ENCODE measurements at places on chromosomes 5 and 9.
A peak's percentile ranks its signal among the peaks of the same experiment; 100 is the strongest.

DNA sequence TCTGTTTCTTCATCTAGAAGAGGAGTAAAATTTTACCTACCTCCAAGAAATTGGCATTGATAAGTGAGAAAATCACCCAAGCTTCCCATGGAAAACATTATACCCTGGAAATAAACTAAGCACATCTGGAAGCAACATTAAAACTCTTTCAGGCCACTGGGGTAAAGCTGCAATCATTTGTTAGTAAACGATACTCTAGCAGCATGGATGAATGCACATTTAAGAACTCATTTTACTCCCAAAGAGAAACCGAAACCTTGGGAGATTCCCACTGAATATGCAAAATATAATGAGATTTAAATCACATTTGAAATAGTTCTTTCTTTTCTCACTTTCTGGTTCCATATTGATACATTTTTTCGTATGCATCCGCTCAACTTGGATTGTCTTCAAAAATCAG lies 467.5 kb downstream of the EFNA5 start:
- no peak for DNase-seq

DNA sequence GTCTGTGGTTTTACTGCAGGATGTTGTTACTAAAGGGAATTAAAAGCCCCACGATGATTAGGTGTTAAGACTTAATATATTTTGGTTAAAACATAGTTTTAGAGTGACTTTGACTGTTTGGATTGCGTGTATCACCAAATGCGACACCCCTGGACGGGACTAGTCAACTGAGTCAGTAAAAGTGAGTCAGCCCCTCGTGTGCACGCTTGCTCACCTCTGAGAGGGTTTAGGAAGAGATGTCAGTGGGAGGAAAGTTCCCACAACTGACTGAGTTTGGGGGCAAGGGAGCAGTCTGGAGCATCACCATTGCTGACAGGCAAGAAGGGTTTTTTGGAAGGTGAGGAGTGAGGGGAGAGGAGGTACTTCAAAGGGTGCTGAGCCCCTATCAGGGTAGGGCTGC lies 14.4 kb upstream of the DMRT3 start:
- no peak for DNase-seq

DNA sequence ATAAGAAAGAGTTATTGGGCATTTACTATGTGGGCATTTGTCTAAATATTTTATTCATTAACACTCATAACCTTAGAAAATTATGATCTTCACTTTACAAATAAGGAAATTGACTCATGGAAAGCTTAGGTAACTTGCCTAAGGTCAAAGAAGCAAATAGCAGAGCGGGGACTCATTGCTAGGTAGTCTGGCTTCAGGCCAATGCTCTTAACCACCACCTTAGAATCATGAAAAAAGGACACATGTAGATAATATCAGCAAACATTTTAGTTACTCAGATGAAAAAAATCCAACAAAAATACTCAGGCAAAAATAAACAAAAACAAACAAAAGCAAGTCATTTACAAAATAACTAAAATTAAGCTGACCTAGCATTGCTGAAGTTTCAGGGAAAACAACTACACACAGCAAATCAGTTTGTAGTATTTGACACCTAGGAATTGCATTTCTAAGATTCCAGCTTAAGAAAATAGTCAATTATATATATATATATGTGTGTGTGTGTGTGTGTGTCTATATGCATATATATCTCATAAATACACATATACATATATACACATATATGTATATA lies 166.0 kb downstream of the HMHB1 start:
- DNase-seq: no peak

DNA sequence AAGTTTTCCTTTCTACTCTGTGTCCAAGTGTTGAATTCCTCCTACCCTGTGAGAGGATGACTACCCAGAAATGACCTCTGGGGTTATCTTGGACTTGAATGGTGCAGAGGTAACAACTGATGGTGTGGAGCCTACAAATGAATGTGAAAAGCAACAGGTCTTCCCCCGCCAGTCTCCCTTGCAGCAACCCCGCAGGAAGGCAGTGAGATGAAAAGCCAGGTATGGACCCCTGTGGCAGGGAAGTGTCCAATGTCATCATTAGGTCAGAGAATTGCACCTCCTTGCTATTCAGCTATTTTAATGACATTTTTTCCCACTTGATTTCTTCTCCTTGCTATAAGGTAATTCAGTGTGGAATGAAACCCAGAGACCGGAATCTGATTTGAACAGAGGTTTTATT lies 58.5 kb downstream of the MAT2B start:
- DNase-seq: no peak

GRCh38 chr9:83130541-83130940 lies 67.6 kb upstream of the RASEF start:
- DNase-seq: no peak

GRCh38 chr5:54769746-54770145 lies 215.6 kb downstream of the ESM1 start:
- no peak for DNase-seq

- peak; percentile 2 for DNase-seq
Observed at GRCh38 chr9:3576328-3576727, 50.5 kb upstream of the RFX3 start.

DNA sequence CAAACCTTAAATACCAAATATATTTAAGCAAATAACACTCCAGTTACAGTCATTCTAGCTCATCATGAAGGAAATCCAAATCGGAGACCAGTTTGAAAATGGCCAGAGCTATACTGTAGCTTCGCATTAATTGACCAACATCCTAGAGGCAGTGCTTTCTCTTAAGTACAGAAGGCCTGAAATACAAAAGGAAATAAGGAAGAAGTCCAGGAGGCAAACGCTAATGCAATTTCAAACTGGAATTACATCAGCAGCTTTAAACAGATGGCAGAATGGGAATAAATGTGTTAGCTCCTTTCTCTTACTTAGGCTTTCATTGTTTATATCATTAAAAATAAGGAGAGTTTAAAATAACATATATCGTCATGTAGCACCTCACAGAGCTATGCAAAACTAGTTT lies 197.0 kb downstream of the SEC61B start:
- no peak for DNase-seq

GRCh38 chr5:33837301-33837700 lies 54.5 kb downstream of the ADAMTS12 start:
- DNase-seq: no peak

DNA sequence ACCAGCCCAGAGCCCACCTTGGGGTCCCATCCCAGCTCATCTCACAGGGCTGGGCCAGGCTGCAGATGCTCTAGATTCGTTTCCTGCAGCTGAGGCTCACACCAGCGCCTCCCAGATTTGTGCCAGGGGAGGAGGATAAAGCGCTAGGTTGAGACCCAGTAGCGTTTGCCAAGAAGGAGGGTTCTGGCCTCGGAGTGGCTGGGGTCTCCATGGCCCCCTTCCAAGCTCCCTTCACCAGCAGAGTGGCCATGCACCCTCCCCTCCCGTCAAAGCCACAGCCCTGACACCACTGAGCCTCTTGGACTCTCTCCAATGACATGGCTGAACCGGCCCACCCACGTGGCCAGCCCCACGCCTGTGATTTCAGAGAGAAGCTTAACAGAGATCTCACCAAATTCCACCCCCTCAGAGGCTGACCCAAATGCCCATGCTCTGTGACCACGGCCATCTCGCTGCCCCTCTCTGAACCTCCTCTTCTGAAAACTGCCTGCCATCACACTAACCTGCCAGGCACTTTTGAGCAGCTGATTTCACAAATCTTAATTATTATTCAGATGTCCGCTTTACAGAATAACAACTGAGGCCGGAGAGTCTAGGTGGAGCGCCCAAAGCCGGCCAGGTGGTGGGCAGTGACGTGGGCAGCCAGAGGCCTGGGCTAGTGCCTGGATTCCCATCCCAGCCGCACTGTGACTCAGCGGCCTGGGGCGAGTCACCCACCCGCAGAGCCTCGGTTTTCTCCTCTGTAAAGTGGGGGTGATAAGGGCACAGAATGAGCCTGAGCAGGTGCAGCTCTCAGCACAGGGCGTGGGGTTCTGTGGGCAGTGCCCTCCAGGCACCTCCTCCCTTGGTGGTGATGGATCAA lies 155.7 kb downstream of the C9orf50 start:
- DNase-seq: no peak

DNA sequence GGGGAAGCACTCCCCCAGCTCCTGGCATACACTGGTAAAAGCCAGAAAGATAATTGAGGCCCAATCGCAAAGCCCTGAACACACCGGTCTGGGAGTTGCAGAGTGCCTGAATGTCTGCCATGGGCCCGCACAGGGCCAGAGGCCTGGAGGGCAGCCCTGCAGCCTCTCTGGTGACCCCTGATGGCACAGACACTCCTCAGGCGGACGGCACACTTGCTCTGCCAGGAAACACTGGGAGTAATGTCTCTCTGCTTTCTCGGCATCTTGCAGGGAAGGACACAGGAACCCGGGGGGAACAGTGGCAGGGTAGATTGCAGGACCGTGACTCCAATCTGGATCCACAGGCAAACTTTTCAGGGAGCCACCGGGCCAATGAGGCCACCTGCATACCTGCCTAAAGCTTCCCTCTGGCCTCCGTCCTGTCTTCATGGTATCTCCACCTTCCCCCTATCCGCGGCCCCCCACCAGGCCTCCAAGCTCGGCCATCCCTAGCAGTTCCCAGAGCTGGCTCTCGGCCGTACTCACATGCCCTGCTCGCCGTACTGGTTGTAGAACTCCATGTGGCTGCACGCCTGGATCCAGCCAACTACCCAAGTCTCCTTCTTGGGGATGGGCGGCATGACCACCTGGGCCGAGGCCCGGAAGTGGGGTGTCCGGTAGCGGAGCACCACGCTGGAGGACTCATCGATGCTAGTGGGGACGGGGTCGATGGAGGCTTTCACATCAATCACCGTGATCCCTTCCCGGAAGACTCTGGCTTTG lies 797 bp downstream of the FAM78A start:
- DNase-seq: no peak

DNA sequence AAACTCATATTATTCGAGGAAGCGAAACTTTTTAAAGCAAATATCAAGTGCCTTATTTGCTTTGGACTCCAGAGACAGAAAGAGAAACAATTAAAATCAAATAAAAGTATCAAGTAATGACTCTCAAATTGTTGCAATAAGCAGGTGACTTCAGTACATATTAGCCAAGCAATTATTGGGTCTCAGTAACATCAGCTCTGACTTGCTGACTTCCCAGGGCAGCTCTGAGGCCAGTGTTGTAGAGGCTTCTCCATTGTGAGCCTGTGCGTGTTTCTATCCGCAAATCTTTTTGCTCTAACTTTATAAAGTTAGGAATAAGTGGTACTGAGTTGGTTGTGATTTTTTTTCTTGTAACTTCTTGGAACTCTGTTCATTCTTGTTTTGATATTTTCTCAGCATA lies 186.8 kb upstream of the PRLR start:
- no peak for DNase-seq

DNA sequence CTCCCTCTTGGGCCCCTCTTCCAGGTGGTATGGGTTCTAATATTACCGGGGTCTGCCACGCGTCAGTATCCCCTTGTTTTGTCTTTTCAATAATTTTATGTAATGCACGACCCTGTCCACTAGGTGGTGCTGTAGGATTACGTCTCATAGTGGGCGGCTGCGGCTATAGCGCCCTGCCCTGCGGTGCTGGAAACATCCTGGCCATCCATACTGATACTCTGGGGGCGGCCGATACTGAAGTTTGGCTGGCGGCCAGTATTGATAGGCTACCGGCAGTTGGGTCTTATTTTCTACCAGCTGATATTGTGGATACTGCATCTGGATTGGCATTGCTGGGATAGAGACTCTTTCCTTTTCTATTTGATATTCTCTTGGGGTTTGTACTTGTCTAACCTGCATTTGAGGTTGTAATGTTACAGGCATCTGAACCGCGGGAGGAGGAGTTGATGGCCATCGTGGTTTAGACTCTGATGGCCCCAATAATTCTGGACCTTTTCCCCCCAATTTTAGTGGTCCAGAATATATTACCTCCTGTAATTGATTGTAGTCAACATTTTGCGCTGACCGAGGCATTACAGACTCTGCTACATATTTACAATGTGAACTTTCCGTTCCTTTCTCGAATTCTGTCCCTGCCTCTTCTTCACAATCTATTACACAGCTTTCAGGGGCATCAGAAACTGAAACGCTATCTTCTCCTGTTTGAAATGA lies 3.3 kb upstream of the TMEM141 start:
- peak; percentile 83 for DNase-seq

GRCh38 chr5:51273021-51273420 lies 110.2 kb upstream of the ISL1 start:
- DNase-seq: no peak

DNA sequence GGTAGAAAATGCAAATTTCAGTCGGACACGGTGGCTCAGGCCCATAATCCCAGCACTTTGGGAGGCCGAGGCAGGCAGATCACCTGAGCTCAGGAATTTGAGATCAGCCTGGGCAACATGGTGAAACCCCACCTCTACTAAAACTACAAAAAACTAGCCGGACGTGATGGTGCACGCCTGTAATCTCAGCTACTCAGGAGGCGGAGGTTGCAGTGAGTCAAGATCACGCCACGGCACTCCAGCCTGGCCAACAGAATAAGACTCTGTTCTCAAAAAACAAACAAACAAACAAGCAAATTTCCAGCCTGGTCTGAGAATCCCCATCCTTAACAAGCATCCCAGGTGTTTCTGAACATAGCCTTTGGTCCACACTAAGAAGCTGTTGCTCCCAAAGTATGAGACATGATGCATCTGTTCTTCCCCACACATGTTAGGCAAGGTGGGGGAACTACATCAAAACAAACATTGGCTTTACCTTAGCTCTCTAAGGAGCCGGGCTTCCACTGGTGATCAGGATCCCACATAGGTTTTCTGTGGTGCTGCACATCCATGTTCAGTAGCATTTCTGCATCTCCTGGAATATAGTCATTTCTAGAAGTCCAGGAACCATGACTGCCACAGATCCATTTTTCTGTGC lies 92.5 kb upstream of the DMRT1 start:
- DNase-seq: no peak

DNA sequence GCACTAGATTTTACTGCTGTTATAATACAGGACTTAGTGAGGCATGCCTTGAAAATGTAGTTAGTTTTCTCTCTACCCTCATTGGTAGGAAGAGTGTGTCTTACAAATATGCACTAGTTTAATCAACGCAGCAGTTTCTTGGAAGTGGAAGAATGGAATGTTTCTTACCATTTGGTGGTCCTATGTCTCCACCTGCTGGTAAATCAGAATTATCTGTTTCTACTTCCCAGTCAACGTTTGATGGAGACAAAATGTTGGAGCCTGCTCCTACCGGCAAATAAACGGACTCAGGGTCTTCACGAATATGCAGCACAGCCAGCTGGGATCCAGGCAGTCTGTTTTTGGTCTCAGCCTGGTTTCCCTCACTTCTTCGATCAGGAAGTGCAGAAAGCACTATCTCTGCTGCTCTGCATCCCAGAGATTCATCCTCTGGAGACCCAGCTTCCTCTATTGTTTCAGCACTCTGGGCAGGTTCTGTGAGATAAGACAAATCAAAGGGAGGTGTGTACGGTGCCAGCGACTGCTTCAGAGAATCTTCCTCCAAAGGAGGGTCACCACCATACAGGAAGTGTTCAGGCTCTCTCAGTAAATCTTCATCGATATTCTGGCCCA lies 59.5 kb upstream of the PCA3 start:
- no peak for DNase-seq

- DNase-seq: no peak
Observed at GRCh38 chr5:169762338-169763095, 125.4 kb downstream of the DOCK2 start.
